ENCODE measurements at places on chromosomes 16 and 17.

GRCh38 chr17:16269658-16270057 is 52.6 kb downstream of the PIGL start:
- no peak for DNase-seq

DNA sequence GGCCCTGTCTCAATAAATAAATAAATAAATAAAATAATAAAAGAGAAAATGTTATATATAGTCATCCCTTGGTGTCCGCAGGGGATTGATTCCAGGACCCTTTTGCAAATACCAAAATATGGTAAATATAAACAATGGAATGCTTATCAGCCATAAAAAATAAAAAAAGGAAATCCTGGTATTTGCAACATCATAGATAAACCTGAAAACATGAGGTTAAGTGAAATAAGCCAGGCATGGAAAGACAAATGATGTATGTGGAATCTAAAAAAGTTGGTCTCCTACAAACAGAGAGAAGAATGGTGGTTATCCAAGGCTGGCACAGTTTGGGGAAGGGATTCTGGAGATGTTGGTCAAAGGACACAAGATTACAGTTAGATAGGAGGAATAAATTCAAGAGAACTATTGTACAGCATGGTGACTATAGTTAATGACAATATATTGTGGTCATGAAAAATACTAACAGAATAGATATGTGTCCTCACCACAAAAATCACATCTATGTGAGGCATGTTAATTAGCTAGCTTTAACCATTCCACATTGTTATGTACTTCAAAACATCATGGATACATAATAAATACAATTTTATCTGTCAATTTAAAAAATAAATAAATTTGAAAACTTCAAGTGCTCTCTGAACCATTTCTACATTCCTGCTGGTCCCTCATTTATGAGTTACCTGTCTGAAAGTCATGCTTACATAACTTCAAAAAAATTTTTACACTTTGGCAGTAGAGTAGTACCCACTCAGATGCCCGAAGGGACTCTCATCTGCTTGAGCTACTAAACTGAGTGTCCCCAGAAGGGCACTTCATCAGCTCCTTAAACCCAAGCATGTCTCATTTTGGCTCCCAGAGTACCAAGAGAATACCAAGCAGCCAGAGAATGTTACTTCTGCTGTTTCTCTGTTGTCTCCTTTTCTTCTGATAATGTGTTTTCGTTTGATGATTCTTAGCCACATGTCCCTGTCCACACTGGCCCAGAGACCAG is 26.6 kb downstream of the N4BP1 start:
- DNase-seq: no peak

DNA sequence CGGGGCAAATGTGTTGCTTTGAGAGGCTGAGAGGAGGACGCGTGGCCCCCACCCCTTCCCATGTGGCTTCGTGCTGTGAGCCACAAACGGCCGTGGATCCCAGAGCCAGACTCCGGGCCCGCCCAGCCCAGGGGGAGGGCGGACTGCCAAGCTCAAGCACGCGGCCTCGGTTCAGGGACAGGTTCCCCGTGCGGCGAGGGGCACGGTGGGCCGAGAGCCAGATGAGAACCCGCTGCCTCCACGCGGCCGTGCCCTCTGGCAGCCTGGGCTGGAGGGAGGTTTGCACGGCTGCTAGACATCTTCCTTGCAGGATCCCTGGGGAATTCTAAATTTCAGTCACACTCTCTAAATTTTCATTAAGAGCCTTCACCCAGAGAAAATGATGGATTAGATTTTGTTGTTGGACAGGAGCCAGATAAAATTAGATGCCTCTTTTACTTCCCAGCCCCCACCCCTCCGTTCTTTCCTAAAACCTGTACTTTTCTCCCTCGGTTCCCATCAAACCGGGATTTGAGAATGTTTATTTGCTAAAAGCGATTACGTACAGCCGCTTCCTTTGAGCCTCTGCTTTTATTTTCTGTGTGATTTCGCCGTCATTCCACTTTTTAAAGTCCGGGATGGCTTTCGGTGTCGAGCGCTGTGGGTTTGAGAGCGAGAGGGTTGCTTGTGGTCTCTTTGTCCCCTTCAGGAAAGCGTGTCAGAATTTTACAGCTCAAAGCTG is 25.0 kb upstream of the GNG13 start:
- no peak for DNase-seq

- no peak for DNase-seq
Observed at GRCh38 chr16:17018585-17018939, 452.2 kb downstream of the XYLT1 start.

- DNase-seq: no peak
Observed at GRCh38 chr17:42698736-42699414, 16.5 kb downstream of the CNTNAP1 start.
